NCI-H187 treated with DMSO at 0.1 percent for 48 hours (cell line): ENCODE measurements at places on chromosomes 4 and X.

- DNase-seq, result no peak
Measured at GRCh38 chr4:91092398-91092980, 965.3 kb downstream of the CCSER1 start.

DNA sequence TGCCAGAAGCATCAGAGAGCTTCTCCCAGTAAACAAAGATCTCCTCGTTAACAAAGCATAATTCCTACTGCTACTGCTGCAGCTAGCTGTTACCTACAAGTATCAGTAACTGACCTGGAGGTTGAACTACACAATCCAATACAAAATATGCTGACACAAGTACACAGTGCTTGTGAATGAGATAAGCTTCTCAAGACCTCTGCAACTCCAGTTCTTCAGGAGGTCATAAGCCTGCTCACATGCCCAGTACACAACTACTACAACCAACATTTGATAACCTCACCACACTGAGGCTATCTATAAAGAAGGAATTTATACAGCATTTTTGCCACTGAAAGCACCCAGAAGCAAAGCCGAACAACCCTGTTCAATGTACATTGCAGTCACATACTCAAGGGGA lies 66.7 kb upstream of the SMARCAD1 start:
- DNase-seq, result no peak

- no peak for DNase-seq
Measured at GRCh38 chr4:187184508-187184907, 460.9 kb upstream of the FAT1 start.

DNA sequence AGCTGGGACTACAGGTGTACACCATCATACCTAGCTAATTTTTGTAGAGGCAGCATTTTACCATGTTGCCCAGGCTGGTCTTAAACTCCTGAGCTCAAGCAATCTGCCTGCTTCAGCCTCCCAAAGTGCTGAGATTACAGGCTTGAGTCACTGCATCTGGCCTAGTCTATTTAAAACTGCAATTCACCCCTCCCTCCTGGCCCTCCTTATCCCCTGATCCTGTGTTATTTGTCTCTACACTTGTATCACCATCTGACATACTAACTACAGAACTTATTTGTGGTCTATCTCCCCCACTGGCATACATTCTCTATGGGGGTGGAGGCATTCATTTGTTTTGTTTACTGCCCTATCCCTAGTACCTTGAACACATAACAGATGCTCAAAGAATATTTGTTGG lies 23.7 kb downstream of the CC2D2A start:
- no peak for DNase-seq

DNA sequence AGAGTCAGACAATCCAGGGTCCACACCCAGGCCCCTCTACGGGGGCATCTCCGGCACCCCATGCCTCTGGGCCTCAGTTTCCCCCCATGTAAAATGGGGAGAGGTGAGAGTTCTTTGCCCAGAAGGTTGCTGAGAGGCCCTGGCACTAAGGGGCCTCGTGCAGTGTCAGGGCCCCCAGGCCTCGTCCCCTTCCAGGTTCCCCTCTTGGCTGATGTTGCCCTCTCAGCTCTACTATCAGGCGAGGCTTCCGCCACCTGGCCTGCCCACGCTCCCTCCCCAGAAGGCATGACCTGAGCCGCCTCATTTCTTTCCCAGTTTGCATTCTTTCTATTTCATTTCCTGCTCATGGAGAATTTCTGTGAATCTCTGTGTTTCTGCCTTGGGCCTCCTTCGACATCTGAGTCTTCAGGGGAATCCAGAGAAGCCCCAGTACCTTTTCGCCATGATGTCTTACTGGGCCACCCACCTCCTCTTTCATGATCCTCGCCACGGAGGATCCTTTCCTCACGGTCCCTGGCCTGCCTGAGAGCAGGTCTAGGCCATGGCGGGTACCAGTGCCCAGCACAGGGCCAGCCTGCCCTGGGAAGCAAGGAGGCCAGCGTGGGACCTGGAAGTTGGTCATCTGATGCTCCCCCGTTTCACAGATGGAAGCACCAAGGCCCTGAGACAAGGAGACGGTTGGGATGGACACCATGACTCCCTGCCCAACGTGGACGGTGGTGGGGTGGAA lies 21.9 kb upstream of the MRFAP1 start:
- no peak for DNase-seq

DNA sequence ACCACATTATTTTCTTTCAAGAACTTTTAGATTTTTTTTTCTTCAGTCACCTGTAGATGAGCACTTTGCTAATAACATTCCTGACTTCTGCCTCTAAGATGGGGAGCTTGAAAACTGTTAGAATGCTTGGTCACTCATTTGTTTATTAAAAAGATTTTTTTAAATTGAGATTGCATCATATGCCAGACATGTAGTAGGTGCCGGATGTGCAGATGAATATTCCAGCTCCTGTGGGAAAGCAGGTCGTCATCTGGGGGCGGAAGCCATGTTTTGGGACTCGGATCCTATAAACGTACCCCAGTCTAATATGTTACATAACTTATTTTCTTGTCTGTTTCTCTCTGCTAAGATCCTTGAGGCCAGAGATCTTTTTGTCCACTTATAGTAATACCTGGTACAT lies 236.8 kb downstream of the ARHGAP10 start:
- DNase-seq, result no peak

DNA sequence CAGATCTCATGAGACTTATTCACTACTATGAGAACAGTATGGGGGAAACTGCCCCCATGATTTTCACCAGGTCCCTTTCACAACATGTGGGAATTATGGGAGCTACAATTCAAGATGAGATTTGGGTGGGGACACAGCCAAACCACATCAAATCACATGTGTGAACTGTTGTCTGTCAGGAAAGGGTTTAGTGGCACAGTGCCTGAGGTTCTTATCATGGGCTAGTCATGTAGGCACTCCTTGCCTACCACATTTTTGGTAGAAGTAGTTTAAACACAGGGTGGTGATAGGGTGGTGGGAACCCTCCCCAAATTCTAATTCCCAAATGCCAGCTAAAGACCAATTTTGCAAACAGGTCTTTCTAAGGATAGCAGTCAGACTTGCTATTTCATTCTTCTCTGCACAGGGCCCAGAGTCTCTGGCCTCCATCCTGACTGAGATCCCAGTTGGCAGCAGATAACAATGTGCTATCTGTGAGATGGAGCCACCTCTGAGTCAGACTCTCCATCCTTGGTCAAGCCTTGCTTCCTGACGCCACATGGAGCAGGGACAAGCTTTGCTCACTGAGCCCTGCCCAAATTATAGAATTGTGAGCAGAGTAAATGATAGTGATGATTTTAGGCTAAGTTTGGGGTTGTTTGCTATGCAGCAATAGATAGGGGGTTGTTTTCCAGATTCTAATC lies 33.5 kb upstream of the SETD7 start:
- DNase-seq, result no peak

DNA sequence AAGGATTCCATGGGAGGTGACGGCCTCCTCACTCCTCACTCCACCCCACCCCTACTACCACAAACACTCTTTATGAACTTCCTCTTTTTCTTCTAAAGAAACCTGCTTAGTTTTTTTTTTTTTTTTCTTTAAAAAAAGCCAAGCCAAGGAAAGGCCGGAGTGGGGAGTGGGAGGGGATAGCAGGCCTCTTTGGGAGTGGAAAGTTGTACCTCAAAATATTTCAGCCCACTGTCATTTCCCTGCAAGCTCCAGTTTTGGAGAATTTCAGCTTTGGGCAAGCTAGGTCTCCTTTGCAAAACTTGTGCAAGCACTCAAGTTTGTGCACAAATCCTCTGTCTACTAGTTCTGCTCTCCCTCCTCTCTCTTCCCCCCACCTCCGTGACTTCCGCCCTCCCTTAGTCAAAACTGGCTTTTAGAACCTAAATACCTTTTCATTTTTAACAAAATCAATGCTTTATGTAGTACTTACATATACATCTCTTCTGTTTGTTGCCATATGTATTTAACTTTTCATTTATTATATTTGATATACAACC lies 512 bp upstream of the ANTXR2 start:
- DNase-seq, result no peak

DNA sequence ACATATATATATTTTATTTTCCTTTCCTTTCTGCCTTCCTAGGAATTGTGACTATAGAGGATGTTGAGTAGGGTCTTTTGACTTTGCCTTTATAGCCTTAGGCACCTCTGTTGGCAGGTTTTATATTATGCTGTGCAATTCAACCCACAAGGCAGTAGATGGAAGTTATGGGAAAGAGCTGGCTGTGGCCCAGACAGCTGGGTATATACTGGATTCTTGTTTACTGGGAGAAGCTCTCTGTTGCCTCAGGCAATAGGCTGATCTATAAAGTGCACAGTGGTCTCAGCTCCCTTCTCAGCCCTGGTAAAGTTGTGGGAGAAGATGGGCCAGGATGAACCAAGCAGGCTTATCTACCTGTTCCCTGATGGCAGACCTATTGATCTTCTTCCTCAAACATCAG lies 342.0 kb downstream of the GBA3 start:
- no peak for DNase-seq

- DNase-seq, result no peak
Measured at GRCh38 chr4:165184220-165184619, 23.1 kb upstream of the KLHL2 start.

GRCh38 chr4:2343476-2343875 lies 75.0 kb downstream of the ZFYVE28 start:
- no peak for DNase-seq

- DNase-seq, result no peak
Measured at GRCh38 chrX:19791562-19791961, 95.8 kb downstream of the SH3KBP1 start.

- no peak for DNase-seq
Measured at GRCh38 chr4:18110099-18110498, 88.5 kb upstream of the LCORL start.

DNA sequence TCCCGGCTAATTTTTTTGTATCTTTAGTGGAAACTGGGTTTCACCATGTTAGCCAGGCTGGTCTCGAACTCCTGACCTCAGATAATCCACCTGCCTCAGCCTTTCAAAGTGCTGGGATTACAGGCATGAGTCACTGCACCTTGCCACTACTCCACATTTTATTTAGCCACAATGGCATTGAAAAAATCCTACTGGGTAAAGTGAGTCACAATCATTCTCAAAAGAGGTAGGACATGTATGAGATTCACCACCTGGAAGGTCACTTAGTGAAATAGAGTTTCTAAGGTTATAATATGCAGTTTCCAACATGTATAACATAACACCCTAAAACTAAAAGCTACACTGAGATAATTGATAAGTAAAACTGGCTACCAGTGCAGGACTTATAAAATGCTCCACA lies 159.2 kb downstream of the BTC start:
- DNase-seq, result no peak

DNA sequence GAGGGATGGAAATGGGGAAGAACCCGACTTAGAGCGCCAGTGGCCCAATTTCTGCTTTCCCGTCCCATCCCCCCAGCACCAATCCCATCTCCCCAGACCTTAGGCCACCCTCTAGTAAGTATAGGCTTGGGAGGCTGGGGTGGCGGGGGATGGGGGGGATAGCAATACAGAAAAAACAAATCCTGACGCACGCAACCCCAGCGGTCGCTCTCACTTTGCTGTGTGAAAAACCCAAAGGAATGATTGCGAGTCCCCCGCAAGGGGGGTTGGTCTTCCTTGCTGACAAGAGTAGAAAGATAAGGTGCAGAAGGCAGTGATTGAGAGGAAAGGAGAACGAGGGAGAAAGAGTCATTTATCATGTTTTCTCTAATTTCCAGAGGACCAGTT lies 863 bp downstream of the CPE start:
- DNase-seq, result no peak

DNA sequence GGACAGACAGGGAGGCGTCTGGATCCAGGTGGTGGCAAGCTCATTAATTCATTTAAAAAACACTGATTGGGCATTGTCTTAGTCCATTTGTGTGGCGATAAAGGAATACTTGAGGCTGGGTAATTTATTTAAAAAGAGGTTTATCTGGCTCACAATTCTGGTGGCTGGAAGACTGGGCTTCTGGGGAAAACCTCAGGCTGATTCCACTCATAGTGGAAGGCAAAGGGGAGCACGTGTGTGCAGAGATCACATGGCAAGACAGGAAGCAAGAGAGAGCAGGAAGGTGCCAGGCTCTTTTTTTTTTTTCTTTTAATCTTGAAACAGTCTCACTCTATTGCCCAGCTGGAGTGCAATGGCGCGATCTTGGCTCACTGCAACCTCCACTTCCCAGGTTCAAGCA lies 100.2 kb upstream of the METTL14 start:
- DNase-seq, result no peak

DNA sequence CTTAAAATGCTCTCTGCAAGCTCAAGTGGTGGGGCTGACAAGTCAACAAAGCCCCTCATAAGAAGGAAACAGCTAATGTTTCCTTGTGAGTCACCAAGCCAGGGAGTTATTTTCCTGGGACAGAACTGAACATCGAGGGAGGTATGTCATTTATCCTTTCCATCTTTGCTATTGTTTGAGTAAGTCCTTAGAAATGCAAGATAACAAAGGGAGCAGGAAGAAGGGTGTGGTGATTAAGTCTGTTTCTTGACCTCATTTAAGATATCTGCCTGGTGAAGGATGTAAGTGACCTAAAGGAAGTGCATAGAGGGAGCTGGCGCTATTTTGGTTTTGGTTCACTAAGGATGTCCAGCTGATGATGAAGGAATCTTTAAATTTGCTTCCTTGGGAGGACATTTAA lies 39.9 kb downstream of the ATG4A start:
- no peak for DNase-seq

GRCh38 chrX:15292861-15293260 lies 22.6 kb downstream of the ASB11 start:
- DNase-seq, result no peak

DNA sequence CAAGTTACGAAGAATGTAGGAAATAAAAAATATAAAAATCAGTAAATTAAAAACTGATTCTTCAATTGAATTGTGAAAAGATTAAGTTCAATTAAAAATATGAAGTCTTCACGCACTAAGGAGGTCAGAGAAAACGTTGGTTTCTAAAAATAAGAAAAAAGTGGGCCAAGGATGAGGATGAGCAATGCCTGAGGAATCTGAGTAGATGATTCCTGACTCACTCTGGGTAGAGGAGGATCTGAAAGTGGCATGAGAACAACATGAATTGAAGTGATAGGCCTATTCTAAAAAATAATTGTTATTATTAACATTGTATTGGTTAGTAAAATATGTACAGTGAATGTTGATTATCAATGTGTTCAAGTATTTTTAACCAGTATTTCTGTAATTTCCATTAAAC lies 444.2 kb downstream of the GRIA2 start:
- no peak for DNase-seq

GRCh38 chrX:106898462-106898861 lies 4.7 kb downstream of the RIPPLY1 start:
- DNase-seq, result no peak

- DNase-seq, result no peak
Measured at GRCh38 chr4:122842984-122843531, 16.4 kb downstream of the FGF2 start.

GRCh38 chrX:20350596-20350995 lies 83.9 kb upstream of the RPS6KA3 start:
- DNase-seq, result no peak

- DNase-seq, result no peak
Measured at GRCh38 chrX:30938295-30938694, 49.2 kb upstream of the TAB3 start.

- DNase-seq, result no peak
Measured at GRCh38 chr4:15587649-15588048, 67.5 kb downstream of the FBXL5 start.

GRCh38 chrX:73785493-73785892 lies 222.5 kb downstream of the CHIC1 start:
- no peak for DNase-seq

GRCh38 chr4:98253499-98253898 lies 7.7 kb upstream of the RAP1GDS1 start:
- no peak for DNase-seq
